ENCODE measurements at places on chromosomes 7 and 10.
A peak's percentile ranks its signal among the peaks of the same experiment; 100 is the strongest.

DNA sequence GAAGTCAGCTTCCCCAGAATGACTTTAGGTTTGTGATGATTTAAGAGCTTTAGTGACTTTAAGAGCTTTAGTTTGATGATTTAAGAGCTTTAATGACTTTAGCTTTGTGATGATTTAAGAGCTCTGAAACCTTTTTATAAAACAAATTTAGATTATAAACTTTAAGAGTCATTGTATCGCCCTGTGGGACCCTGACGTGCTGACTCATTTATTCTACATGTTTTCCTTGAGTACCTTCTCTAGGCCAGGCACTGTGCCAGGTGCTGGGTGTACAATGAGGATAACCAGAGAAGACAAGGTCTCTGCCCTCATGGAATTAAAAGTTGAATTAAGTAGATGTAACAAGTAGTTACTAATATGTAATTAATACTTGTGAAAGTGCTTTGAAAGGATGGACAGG is 45.4 kb downstream of the CNNM1 start:
- no peak for DNase-seq

- no peak for DNase-seq
Measured at GRCh38 chr10:48478980-48479811, 125.7 kb downstream of the ARHGAP22 start.

GRCh38 chr7:16561943-16562342 is 35.3 kb downstream of the LRRC72 start:
- no peak for DNase-seq

DNA sequence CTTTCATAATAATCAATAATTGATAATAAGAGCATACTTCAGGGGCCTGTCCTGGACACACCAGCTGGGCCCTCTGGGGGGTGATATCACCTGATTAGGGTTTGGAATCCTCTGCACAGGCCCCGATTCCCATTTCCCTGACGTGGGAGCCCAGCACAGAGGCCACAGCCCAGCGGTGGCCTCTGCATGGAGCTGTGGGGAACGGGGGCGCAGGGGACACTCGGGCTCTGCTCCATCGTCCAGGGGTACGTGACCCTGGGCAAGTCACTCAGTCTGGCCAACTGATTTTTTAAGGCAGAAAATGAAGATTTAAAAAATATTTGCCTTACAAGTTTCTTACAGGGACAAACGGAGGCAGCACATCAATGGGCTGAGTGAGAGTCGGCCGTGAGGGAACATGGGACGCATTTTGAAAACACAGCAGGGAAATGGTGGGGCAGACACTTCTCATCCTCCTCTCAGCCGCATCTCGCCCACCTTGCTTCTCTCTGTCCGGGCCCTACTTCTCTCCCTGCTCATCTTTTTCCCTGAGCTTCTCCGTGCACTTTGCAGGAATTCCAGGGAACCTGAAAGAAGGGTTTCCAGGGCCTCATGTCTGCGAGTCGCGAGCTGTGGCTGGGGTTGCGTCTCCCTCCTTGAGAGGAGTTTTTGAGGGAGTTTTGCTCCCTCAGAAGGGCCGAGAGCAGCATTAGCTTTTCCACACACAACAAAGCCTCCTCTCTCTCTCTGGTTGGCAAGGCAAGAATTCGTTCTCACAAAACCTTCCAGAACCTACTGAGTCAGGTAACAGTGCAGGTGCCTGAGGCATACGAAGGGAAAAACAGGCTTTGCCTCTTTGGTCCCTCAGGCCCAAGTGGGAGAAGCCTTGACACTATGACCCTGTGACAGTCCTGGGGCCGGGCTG is 312.0 kb downstream of the WDR37 start:
- no peak for DNase-seq

DNA sequence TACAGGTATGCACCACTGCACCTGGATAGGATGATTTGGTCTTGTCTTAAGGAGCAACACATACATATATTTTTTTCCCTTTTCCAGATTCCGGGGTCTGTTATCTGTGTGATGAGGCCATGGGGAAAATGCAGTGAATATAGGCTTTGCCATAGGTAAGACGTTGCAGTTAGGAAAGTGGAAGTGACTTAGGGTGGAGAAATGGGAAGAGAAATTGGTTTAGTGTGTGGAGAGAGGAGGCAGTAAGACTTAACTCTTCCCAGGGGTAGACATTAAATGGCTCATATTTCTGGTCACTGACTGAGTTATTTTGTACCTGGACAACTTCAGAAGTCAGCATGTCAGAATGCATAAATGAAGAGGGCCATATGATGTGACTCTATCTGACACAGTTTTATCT is 66.7 kb downstream of the PFKFB3 start:
- DNase-seq = no peak

DNA sequence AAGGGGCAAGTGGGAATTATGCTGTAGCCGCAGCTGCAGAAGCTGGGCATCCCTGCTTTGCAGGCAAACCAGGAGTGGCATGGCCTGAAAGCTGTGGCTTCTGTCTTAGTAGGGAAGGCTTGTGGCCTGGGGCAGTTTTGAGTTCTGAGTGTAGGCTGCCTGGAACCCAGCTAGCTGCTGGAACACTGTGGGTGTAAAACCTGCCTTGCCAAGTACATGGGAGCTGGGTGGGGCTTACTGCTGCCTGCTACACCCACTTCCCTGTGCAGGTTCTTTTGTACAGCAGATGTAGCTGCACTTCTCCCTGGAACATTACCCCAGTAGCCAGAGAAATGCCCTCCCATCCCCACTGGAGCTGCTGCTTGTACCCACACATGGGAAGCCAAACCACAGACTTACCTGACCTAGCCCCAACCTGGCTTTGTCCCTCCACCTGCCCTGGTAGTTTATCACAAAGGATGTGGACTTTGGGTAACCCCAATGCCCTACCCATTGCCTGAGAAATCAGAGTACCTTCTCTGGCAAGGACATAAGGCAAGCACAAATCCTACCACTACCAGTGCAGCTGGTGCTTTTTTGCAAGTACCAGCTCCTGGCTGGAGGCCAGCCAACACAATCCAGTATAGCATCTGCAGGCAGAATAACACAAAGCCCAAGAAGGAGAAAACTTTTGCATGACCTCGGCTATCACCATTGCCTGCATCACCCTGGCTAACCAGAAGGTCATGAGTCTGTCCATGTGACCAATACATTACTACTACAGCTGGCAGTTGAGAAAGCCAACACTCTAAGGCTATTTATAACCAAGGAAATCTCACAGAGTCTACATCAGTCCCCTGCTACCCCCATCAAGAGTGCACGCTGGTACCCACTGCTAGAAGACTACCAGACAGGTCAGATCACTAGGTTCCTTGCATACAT is 26.5 kb upstream of the PPP1R3A start:
- peak; percentile 78 for DNase-seq

DNA sequence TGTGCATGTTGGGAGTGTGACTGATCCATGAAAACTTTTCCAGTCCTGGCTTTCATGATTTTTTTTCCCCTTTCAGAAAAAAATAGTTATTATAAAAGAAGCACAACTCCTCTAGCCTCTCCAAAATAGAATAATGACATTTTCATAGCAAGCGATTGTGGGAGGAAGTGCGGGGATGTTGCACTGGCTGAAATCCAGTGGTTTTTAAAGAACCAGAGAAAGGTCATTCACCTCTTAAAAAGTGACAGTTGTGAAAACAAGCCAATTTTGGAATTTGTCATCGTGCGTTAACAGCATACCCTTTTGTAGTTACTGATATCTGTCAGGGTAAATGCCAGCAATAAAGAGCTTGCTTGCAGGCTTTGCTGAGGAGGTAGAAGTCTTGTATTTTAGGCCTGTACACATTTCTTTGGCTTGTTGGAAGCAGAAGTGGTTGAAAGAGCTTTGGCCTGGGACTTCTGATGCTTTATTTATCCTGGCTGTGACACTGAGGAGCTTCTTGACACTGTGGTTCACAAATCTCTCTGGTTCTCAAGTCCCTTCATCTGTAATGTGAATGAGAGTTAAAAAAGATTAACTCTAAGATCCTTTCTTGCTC is 545.9 kb downstream of the REEP3 start:
- DNase-seq = no peak

GRCh38 chr7:134452419-134452838 is 6.5 kb downstream of the AKR1B1 start:
- no peak for DNase-seq

DNA sequence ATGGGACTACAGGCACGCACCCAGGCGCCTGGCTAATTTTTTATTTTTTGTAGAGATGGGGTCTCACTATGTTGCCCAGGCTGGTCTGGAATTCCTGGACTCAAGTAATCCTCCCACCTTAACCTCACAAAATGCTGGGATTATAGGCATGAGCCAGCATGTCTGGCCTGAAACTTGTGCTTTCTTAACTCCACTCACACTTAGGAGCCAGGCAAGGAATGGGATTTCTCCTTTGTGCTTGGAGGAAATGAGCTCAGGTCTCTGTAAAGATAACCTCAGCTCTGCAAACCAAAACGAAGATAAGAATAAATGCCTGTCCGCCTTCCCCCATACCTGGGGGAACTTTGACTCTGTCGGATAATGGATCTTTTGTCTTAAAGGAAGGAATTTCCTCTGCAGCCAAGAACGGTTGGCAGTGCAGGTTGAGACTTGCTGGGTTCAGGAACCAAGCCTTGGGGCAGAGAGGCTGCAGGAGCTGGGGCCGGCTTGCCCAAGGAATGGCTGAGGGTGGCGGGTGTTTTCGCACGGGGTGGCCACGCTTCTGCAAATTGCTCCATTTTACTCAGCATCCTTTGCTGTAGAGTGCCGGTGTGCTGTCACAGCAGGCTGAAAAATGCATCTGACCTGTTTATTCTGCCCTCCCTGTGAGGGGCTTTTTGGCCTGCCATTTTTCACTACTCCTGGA is 174.2 kb downstream of the KIAA1217 start:
- DNase-seq = no peak

DNA sequence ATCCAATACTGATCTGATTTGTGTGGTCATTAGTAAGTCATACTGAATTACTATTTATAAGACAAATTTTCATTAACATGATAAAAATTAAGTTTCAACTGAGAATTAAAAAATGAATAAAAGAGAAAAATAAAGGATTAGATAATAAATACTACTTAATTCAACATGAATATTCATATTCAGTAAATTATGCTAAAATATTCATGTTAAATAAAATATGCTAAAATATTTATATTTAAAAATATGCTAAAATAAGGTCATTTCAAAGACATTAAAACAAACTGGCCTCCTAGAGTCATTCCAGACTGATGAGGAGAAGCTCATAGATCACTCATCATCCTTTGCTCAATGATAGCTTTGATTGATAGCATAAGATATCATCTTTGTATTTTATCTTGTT is 16.7 kb upstream of the TMEM106B start:
- no peak for DNase-seq

DNA sequence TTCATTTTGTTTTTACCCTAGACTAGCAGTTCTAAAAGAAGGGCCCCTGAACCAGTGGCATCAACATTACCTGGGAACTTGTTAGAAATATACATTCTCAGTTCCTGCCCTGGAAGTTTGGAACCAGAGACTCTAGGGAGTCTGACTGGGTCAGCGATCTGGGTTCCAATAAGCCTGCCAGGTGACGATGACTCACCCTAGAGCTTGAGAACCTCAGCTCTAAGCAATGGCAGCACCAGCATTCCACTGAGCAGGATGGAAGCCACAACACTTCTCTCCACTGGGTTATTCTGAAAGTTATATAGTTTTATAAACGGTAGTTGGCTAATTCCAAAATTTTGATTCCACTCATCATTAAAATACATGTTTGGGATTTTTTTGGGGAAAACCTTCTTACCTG is 97.0 kb upstream of the AMPH start:
- no peak for DNase-seq

- DNase-seq = no peak
Measured at GRCh38 chr10:482848-483247, 206.6 kb downstream of the DIP2C start.

- no peak for DNase-seq
Measured at GRCh38 chr10:31822150-31822549, 106.5 kb downstream of the ARHGAP12 start.

DNA sequence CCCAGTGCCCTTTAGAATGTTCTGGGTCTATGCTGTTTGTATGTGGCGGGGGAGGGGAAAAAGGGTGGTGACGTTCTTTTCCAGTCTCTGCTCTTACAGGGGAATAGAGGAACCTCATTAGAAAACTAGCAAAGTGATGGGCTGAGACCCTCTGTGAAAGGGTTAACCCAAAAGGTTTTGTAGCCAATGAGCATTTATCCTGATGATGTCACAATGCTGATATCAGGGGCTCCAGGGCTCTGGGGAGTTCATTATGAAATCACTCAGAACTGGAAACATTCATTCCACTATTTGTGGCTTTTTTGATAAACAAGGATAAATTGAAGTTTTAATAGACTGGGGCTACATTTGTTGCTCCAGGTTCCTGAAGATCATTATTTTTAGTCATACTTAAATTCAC is 71.7 kb downstream of the ARID5B start:
- no peak for DNase-seq

DNA sequence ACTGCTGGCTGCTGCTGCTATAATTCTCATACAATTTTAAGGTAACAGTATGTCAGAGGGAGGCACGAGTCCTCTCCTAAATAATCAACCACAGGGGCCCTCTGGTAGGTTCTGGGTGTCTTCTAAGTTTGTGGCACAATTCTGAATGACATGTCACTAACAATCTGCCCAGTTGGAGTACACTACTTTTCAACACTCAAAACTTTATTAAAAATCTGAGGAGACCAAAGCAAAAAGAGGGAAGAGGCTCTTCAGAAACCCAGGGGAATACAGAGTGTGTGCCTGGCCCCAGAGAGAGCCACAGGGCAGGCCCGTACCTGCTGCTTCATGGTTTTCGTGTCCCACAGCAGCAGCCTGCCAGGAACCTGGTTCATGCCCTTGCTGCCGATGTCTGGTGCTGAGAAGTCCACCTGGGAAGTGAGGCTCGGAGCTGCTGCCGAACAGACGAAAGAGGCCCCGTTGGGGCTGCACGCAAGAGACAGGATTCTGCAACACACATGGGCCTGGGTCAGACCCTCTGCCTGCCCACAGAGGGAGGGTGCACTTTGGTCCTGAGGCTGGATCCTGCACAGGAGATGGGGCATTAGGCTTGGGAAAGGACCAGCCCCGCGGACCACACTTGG is 18.3 kb downstream of the WDR91 start:
- no peak for DNase-seq

- DNase-seq = no peak
Measured at GRCh38 chr10:14276210-14276609, 54.5 kb downstream of the FRMD4A start.

DNA sequence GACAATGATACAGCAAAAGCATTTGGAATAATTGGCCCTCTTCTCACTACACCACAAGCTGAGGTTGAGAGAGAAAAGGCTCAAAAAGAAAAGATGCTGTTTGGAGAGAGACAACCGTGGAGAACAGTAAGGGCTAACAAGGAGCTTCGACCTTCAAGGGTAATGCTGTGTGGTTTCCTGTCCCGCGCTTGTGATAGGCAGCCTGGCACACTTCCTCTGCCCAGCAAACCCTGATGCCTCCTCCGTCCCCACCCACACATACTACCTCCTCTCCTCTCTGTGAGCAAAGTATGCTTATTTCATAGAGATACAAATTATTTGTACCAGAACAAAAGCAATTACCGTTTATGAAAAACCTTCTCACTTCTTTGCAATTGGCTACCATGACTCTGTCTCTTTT is 755.4 kb downstream of the KCNMA1 start:
- DNase-seq = no peak

Data from NCI-H524 treated with DMSO at 0.1 percent for 48 hours (cell line).